Ammon's horn (tissue), 1 donor: ENCODE measurements at places on chromosomes 1 and 21.
A peak's percentile ranks its signal among the peaks of the same experiment; 100 is the strongest.

GRCh38 chr1:246608616-246609376 is 42.5 kb downstream of the CNST start:
- DNase-seq: no peak

GRCh38 chr1:197660389-197660788 is 114.9 kb downstream of the DENND1B start:
- no peak for DNase-seq

GRCh38 chr1:24351918-24352627 is 32.9 kb downstream of the GRHL3 start:
- DNase-seq: no peak

- no peak for DNase-seq
Measured at GRCh38 chr21:34227386-34227852, 136.4 kb upstream of the KCNE2 start.

GRCh38 chr1:89953131-89953626 is 41.7 kb upstream of the ZNF326 start:
- DNase-seq: no peak

DNA sequence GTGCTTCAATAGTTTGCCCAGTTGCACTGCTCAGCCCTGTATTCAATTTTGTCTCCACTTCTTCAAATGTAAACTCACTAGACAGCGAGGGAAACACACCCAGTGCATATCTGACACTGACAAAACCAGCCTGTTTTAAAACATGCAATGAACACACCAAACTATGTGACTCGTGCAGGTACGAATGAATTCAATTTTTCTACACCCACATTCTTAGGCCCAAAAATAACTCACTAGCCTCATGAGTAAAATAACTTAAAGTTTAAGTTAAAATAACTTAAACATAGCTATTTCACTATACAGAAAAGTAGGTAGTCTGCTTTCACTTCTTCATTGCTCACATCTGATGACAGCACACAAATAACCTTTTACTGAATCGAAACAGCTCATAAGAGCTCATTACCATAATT is 21.1 kb downstream of the TTC13 start:
- DNase-seq: no peak

GRCh38 chr1:203584507-203584906 is 42.1 kb upstream of the ATP2B4 start:
- no peak for DNase-seq

- no peak for DNase-seq
Measured at GRCh38 chr1:25877155-25877554, 1.6 kb upstream of the PAQR7 start.

GRCh38 chr1:99639945-99640344 is 6.0 kb upstream of the PALMD start:
- DNase-seq: no peak

DNA sequence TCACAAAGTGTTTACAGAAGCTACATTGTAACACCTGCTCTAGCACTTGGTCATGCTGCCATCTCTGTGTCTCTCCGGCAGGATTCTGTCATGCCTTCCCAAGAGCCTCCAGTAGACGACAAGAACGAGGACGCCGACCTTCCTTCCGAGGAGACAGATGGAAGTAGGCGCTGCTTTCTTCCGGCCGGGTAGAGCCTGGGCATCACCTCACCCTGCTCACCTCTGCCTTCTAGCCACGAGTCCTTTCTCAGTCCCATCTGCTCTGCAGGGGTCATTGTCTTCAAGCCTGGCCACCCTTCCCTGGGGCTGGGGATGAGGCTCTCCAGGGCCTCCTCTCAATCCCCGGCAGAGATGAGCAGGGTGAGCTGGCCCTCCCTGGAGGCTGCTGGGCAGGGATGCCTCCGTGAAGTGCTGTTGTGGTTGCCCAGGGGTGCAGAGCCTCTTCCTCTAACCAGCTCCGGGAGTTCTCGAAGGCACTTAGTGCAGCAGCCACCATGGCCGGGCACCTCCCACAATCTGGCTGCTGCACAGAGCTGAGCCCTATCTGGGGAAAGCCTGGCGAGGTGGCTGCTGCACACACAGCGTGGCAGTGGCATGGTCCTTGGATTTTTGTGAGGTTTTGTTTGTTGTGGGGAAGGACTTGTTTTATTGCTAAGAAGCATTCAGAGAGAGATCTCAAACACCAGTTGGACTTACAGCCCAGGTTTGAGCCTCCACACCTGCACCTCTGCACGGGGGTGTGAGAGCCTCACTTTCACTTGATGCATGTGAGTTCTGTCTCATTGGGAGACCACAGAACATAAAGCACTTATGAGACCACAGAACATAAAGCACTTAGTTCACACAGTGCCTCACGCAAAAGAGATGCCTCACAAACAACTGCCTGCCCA is 48.4 kb downstream of the FAAP20 start:
- DNase-seq: no peak

- no peak for DNase-seq
Measured at GRCh38 chr1:23083714-23084480, 64.6 kb downstream of the KDM1A start.

- DNase-seq: no peak
Measured at GRCh38 chr21:45972716-45973474, 8.7 kb upstream of the COL6A1 start.

DNA sequence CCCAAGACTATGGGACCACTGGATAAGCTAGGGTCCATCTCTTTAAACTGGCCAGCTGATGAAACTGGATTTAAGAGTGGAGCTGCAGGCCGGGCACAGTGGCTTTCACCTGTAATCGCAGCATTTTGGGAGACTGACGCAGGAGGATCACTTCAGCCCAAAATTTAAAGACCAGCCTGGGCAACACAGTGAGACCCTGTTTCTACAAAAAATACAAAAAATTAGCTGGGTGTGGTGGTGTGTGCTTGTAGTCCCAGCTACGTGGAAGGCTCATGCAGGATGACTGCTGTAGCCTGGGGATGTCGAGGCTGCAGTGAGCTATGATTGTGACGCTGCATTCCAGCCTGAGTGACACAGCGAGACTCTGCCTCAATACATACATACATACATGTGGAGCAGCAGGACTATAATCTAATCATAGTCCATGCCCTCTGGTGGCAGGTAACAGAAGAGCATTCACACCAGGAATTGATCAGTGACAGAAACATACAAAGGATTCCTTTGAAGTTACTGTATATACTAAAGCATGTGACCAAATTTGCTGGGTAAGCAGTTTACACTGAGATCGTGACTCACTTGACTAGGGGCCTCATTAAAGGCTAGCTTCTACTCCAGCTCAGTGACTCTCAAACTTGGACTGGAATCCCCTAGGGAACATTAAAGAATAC is 101.5 kb upstream of the SLFNL1 start:
- no peak for DNase-seq

GRCh38 chr1:228811712-228812305 is 76.5 kb downstream of the RHOU start:
- no peak for DNase-seq

DNA sequence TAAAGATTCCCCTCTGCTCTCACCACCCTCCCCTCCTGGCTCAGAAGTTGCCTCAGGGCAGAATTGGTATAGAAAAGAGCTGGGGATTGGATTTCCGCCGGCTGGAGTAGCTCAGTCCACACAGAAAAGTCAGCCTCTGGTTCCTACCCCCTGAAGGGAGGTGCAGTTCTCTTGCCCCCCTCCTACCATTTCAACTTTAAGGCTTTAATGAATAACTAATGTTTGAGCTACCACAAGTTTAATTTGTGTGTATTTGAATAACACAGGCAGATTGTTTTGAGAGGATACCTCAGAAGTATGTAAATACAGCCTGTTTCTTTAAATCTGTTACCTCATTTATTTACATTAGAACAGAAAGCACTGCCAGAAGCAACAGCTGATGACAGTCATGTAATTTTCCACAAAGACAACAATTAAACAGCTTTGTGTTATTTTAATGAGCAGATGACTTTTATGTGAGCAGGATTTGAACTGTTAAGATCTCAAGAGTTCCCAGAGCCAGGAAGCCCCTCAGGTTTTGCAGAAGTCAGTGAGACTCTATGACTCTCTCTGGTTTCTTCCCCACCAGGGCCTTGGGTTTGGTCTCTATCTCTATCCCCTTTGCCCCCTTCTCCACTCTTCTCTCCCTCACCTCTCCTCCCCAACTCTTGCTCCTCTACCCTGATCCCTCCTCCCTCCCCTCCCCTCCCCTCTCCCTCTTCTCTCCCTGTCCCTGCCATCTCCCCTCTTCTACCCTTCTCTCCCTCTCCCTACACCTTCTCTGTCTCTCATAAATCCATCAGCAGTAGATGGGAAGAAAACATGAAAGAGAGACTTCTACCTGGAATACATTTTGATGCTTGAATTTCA is 26.3 kb downstream of the DUSP10 start:
- no peak for DNase-seq

- DNase-seq: no peak
Measured at GRCh38 chr1:151905070-151905442, 4.3 kb downstream of the THEM4 start.

- peak; percentile 89 for DNase-seq
Measured at GRCh38 chr1:156583821-156584622, 4.5 kb downstream of the TTC24 start.

- DNase-seq: no peak
Measured at GRCh38 chr1:59199719-59200376, 97.0 kb upstream of the FGGY start.

DNA sequence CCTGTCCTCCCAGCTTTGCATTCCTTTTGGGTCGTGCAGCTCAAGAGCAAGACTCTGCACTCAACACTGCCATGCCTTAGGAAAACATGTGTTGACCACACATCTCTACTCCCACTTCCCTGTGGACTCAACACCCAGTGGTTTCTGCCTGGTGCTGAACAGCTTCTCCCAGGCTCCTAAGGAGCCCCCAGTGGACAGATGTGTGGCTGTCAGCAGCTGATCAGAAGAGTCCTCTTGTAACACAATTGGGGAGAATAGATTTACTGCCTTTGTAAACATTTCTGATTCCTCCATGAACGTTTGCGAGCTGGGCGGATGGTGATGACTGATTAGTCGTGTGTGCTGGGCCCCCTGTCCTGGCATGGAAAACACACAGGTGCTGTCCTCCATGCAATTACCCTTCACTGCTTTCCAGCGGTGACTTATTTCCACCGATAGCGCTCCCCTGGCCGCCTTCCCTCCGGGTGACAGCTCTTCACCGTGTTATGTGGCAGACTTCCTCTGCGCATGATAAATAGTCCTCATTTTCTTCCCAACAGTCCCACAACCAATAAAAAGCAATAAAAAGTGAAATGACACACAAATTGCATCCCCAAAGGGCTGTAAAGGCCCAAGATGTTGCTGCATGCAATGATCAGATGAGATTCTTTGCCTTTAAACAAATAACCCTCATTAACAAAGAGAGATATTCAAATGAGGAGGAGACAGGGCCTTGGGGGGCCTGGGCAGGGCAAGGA is 249.4 kb upstream of the AJAP1 start:
- DNase-seq: no peak

DNA sequence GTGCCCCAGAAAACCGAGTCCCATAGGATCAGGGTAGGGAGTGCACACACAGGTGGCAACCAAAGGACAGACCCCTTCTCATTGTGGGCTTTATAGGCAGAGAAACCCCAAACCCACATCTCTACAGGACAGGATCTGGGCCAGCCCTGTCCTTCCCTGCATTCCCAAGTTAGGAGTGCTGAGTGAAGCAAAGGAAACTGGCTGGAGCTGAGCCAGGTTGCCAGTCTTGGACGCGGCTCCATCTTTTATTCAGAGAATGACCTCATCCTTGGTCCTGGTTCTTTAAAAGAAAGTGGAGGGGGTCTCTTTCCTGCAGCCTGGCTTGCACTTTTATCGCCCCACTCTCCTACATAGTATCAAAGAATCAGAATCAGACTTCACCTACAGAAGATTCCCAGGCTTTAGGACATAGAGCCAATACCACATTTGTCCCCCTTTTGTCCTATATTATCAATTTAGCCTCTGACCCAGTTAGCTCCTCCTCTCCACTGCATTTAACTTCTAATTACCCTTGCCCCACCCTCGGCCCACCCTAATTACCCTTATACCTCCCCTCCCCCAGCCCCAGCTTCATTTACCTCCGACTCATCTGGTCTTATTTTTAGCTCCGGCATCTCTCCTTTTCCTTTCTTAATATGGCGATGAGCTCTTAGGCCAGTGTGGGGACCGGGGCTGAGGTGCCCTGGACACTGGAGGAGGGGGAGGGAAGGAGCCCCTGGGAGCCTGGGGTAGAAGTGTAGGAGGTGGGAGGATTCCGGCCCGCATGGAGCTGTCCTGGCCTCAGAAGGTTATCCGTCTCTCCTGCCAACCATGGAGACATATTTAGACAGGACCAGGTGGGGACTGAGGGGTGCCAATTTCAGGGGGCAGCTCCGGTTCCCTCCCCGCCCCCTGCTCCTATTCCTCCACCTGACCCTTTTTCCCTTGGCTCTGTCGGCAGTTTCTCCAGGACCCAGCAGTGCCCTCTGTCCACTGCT is at the start of gene CASQ1:
CASQ1 (plus strand) TSS at position 927 of the 977 bp plus-strand sequence. CDS start 177 bp downstream, outside the sequence.
- peak; percentile 37 for DNase-seq

GRCh38 chr1:8822373-8823294 is 5.2 kb upstream of the RERE start:
- DNase-seq: no peak

DNA sequence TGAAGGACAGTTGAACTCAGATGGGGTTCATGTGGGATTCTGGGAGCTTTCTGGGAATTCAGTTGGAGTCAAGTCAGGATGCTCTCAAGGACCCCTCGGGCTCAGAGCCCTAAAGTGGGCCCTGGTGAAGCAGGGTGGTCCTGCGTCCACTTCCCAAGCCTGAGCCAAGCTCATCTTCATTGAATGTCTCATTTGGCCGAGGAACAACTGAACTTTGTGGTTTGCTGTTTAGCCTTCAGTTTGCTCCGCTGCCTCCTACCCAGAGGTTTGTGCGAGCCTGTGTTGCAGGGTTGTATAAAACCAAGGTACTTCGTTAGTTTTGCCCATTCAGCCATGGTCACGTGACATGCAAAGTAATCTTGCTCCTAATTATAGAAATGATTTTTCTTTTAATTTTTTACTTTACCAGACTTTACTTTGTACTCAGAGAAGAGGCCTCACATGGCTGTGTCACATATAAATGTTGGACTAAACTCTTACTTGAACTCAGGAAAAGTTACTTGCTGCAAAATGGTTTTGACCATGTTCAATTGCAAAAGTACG is 49.7 kb downstream of the B3GALT5 start:
- no peak for DNase-seq

GRCh38 chr21:44780137-44780502 is 21.5 kb downstream of the UBE2G2 start:
- DNase-seq: no peak
